ENCODE measurements at places on chromosomes 5 and 9.

DNA sequence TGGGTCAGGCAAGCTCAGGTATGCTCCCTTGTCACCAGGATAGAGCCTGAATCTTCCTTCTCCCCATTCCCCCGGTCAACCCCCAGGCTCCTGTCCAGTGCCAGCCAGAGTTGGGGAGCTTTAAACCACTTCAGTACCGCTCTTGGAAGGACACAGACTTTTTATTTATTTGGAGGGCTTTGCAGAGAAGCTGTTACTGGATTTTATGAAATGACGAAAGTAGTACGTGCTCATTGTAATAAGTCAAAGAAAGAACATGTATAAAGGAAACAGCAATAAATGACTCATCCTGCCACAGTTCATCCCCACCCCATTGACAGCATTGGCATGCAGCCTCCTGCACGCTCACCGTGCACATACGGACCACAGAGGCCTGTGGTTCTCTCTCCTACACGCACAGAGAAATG lies 230.3 kb downstream of the AUH start:
- peak; percentile 37 for DNase-seq

GRCh38 chr5:96214442-96215197 lies 218.4 kb downstream of the PCSK1 start:
- no peak for DNase-seq

- DNase-seq, result no peak
Measured at GRCh38 chr9:81266674-81267073, 422.7 kb downstream of the TLE1 start.

DNA sequence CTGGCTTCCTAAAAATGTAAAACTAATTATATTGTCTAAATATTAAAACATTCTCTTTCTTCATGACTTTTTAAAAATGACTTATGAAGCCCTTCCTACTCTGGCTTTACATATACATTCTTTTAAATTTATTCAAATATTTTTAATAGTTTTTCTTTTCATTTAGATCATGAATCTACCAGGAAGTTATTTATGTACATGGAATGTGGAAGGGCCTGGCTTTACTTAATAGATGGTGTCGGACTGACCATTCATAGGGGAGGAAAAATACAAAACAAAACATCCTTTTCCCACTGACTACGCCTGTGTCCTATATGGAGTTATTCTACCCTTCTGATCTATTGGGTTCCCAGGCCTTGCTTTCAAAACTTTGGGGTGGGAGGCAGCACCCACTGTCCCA lies 129.8 kb downstream of the MACROH2A1 start:
- DNase-seq, result no peak

- no peak for DNase-seq
Measured at GRCh38 chr9:98874721-98875255, 67.3 kb downstream of the GALNT12 start.

DNA sequence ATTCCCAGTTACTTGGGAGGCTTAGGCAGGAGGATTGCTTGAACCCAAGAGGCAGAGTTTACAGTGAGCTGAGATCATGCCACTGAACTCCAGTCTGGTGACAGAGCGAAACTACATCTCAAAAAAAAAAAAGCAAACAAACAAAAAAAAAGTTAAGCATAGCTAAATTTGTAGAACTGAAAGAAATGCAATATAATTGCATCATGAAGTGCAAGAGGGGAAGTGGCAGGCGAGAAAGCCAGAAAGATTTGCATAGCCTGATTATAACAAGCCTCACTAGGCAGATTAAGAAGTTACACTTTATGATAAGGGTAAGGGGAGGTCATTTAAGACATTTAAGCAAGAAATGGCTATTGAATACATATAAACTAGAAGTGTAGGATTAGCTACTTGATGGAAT lies 187.1 kb downstream of the EDIL3 start:
- DNase-seq, result no peak

GRCh38 chr5:481347-481746 lies 38.4 kb downstream of the EXOC3 start:
- no peak for DNase-seq

- no peak for DNase-seq
Measured at GRCh38 chr9:92510747-92511146, 25.0 kb downstream of the ECM2 start.

DNA sequence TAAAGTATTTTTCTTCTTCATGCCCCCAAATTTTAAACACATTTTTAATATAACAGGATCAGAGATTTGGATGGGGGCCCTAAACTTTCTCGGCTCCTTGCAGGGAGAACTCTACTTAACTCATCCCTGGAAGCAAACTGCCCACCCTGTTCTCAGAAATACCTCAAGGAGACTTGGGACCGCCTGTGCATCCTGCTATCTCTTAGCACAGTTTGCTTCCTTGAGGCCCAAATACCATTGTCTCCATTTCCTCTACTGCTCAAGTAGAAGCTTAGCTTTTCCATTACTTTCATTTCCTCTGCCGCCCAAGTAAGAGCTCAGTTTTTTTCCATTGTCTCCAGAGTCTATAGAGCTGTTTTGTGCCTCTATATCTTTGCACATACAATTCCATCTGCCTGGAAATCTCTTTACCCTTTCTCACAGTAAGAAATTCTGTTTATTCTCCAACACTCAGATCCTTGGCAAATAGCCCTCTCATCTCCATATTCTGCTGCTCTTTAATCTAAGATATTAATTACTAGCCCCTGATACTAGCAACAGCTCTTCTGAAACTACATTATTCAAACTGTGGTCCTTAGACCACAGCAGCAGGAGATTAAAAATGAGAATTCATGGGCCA lies 137.8 kb downstream of the CEMIP2 start:
- no peak for DNase-seq

DNA sequence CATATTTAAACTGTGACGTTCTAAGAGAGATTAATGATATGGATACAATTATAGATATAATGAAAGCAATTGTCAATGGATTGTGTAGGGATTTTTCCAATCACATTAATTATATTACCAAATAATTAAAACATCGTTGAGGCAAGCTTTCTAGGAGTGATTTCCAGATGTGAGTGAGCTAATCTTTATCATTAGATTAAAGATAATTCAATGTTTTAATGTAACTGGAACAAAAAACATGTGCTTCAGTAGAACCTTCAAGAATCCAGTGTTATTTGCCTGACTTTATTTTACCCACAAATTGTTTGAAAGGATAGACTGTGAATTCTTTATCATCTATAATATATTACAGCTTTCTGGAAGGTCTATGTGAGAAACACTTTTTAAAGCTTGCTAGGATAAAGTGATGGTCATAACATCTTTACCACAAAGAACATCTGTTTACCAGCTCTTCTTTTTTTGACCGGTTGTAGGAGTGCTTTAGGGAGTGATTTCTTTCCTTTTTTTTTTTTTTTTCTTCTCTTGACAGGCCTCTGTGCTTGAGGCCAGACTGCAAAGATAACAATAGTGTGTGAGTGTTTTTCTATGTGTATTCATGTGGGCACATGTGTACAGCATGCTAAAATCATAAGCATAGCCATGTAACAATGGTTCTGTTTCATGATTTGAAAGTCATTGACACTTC lies 35.0 kb downstream of the SNCAIP start:
- DNase-seq, result no peak

DNA sequence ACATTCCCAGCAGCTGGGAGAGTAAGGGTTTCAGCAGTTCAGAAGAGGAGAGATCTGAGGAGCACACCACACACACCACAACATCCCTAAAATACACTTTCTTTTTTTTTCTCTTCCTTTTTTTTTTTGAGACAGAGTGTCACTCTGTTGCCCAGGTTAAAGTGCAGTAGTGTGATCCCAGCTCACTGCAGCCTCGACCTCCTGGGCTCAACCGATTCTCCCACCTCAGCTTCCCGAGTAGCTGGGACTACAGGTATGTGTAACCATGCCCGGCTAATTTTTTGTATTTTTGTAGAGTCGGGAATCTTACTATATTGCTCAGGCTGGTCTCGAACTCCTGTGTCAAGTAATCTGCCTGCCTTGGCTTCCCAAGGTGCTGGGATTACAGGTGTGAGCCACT lies 9.7 kb upstream of the UBAP1 start:
- no peak for DNase-seq

- no peak for DNase-seq
Measured at GRCh38 chr9:86452201-86452828, 98.1 kb upstream of the TUT7 start.

DNA sequence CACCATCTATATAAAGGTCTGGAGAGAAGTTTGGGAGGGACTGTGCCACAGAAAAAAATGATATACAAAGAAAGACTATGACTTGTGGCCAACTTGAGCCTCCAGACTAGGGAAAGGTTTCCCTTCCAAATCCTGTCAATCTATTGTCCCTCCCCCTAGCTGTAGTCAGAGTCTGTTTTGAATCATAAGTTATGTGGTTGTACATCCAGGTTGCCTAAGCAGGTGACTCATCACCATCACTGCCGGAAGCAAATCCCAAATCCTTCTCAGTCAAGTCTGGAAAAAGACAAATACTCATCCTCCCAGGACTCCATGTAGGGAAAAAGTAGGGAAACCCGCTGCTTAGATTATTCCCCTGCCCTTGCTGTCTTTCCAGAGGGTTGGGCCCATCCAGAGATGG lies 235.7 kb downstream of the CDK5RAP2 start:
- no peak for DNase-seq

- no peak for DNase-seq
Measured at GRCh38 chr5:1985781-1986180, 103.1 kb upstream of the IRX4 start.

GRCh38 chr5:43192558-43193180 lies 644 bp downstream of the NIM1K start:
- DNase-seq, result peak; percentile 43

DNA sequence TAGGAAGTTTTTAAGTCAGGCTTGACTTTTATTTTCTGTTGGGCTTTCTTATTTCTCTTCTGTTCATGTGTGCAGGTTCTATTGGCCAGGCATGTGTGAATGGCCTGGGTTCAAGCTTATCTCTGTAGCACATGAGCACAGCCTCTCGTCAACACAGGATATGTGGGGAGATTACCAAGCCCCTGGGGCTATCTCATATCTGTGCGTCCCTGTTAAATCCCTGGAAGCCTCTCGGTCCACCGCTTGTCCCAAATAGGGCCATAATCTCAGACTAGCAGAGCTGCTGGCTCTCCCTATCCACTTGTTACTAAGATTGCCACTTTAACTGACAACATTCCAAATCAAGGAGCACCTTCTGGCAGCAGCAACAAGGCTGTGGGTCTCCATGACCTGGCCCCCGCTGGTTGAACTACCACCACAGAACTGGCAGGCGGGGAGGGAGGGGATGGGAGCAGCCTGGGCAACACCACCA lies 28.4 kb upstream of the EBF1 start:
- DNase-seq, result no peak

All from GM12865 (cell line).